ENCODE measurements at places on chromosomes 1 and 21.

GRCh38 chr1:108779455-108779854 is 33.0 kb downstream of the STXBP3 start:
- DNase-seq = no peak

- DNase-seq = no peak
Observed at GRCh38 chr1:220451532-220451931, 76.4 kb upstream of the MARK1 start.

DNA sequence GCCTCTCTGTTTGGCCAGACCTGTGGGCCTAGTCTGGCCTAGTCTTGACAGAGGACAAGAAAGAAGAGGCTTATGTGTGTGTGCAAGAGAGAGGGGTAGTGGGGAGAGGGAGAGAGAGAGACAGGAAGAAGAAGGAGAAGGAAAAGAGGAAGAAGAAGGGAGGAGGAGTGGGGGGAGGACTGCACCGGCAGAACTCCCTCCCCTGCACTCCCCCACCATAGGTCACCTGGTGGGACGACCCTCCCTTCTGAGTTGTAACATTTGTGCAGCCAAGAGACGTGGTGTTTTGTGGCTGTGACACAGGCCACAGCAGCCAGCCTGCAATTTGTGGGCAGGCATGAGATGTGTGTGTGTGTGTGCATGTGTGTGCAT is 4.3 kb downstream of the INAVA start:
- no peak for DNase-seq

DNA sequence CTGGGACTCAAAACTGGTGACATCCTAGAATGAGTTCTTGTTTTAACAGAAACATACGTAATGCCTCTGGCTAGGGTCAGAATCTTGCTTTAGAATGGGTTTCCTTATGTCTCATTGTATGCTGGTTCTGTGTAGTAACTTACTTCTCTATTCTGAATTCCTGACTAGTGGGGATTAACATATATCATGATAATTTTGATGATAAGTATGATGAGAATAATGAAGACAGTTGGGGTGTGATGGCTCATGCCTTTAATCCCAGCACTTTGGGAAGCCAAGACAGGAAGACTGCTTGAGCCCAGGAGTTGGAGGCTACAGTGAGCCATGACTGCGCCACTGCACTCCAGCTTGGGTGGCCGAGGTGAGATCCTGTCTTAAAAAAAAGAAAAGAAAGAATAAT is 31.7 kb upstream of the CDC42BPA start:
- no peak for DNase-seq

DNA sequence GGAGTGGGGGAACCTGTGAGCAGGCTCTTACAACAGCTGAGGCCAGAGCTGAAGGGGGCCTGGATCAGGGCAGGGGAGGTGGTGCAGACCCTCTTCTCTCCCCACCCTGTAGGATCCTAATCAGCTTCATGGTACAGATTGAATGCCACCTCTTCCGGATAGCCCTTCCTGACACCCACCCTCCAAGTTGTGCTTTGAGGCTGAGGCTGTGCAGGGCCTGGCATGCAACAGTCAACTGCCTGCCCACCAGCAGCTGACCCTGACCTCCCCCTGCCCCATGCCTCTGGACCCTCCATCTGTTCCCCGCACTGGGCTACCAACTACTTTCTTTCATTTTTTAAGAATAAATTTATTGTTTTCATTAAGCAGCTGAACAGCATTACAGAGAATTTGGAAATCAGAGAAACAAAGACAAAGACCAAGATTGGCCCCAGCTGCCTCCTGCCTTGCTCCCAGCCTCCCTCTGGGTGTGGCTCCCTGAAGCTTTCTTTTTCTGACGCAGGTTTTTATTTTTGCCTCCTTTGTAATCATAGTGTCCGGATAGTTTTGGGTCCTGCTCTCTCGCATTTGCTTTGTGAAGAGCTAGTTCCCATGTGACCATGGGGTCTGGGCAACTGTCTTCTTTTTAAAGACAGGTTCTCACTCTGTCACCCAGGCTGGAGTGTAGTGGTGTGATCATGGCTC is 12.8 kb downstream of the ZNF362 start:
- DNase-seq = no peak

DNA sequence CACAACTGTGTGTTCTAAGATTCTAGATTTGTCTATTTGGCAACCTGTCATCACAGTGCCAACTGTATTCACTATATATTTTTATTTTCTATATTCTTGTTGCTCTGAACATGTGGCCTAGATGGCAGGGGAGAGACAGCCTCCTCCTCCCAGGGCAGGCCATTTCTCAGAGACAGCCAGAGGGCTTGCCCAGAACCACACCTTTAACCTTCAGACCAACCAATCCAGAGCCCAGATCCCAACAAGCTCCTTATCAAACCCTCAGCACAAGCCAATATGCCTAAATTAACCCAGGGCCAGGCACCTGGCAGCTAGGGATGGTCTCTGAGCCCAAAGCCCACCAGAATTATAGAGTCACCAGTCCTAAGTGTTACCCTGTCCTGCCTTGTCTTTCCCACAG is 19.3 kb downstream of the TRIM11 start:
- no peak for DNase-seq

GRCh38 chr1:23902321-23903278 is 10.6 kb downstream of the CNR2 start:
- no peak for DNase-seq

DNA sequence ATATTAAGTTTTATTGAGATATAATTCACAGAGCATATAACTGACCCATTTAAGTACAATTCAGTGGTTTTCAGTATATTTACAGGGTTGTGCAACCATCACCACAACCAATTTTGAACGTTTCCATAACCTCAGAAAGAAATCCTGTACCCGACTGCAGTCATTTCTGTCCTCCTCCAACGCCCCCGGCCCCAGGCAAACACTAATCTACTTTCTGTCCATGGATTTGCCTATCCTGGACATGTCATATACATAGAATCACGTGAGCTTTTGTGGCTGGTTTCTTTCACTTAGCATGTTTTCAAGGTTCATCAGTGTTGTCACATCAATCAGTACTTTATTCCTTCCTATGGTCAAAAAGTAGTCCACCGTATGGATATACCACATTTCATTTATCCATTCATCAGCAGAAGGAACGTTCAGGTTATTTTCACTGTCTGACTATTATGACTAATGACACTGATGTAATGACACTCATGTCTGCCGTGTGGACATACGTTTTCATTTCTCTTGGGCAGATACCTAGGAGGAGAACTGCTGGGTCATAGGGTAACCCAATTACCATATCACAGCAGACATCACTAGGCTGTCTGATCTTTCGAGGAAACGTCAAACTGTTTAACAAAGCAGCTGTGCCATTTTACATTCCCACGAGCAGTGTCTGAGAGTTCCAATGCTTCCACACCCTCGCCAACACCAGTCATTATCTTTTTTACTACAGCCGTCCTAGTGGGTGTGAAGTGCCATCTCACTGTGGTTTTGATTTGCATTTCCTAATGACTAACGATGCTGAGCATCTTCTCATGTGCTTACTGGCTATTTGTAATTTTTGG is 30.8 kb downstream of the MRPL37 start:
- DNase-seq = no peak

- DNase-seq = no peak
Observed at GRCh38 chr21:45639206-45640000, 4.1 kb upstream of the PCBP3 start.

Measured in stimulated activated CD8-positive, alpha-beta memory T cell treated with anti-CD3 and anti-CD28 coated beads, Interleukin-12 subunit alpha, Interleukin-12 subunit beta, amount 100 ng/mL, for 1 hour (primary cell).